ENCODE measurements at places on chromosomes 6 and 20.

GRCh38 chr20:63187338-63188158 is 28.4 kb downstream of the YTHDF1 start:
- no peak for DNase-seq

GRCh38 chr6:153563001-153563400 is 431.9 kb upstream of the RGS17 start:
- DNase-seq = no peak

- peak; percentile 36 for DNase-seq
Measured at GRCh38 chr6:135306740-135307420, 125.8 kb downstream of the MYB start.

DNA sequence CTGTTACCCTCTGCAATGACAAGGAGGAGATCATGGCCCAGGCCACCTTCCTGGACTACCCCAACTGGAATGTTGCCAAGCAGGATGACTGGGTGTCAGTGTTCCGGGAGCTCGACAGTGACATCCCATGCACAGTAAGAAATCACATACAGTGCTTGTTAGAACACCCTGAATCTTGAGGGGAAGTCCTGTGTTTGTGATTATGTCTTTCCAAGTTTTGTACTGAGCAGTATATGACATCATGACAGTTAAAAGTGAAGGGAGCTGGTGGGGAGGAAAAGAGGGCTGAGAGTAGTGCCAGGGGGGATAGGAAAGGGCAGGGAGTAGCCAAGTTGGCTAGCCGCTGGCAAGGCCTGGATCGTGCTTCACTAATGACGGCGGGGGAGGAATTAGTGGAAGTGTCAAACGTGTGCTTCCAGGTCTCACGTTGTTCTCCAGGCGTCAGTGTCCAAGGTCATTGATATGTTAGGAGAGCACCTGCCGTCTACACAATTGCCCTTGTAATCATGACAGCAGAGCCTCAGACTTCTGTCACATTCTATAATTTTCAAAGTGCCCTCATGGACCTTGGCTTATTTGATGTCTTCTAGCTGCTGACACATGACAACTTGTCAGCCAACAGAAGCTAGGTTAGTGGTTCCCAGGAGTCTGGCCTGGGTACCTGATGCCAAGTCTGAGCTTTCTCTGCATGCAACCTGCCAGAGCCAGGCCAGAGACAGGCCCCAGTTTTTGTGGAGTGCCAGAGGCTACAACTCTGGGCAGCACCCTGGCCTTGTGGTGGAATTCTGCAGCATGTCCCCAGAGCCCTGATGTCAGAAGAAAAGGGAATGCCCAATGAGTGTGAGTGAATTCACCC is 18.8 kb downstream of the CFAP61 start:
- no peak for DNase-seq

GRCh38 chr6:83879746-83880145 is 20.3 kb downstream of the CYB5R4 start:
- no peak for DNase-seq

DNA sequence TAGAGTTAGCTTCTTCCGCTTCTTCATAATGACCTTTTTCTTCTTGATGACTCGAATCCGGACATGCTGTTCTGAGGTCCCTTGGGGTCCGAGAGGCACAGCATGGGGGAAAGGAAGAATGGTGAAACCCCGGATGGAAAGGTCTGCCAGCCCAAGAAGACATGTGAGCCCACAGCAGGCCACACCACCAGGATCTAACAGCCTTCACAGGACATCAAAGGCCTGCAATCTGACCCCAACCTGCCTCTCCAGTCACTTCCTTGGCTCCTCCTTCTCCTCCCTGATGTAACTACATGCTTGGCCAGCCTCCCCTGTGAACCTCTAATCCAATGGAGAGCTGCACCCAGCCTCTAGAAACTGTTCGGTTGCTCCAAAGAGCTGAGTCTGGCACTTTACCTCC is 1.6 kb downstream of the CPXM1 start:
- DNase-seq = no peak

- DNase-seq = no peak
Measured at GRCh38 chr20:24079661-24080412, 91.3 kb upstream of the GGTLC1 start.

DNA sequence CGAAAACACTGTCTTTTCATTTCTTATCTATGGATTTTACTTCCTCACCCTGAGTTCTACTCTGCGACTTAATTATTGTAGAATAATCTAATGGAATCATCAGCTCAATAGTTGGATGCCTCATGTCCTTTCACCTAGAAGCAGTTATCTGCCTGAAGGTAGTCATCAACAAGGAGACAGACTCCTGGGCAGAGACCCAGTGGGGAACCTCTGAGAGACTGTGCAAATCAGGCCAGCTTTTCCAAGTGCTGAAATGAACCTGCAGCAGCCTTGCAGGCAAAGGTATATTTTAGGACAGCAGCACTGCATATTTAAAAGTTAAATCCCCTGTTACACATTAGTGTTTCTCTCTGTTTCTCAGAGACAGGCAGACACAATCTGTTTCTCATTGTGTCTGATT is 99.7 kb upstream of the STMND1 start:
- DNase-seq = no peak

GRCh38 chr6:166660157-166660688 is 33.2 kb upstream of the RPS6KA2 start:
- no peak for DNase-seq

- DNase-seq = no peak
Measured at GRCh38 chr6:3520281-3521230, 63.7 kb upstream of the SLC22A23 start.

- no peak for DNase-seq
Measured at GRCh38 chr6:127923135-127923534, 22.3 kb upstream of the THEMIS start.

GRCh38 chr6:21748343-21749056 is 154.9 kb downstream of the SOX4 start:
- DNase-seq = no peak

DNA sequence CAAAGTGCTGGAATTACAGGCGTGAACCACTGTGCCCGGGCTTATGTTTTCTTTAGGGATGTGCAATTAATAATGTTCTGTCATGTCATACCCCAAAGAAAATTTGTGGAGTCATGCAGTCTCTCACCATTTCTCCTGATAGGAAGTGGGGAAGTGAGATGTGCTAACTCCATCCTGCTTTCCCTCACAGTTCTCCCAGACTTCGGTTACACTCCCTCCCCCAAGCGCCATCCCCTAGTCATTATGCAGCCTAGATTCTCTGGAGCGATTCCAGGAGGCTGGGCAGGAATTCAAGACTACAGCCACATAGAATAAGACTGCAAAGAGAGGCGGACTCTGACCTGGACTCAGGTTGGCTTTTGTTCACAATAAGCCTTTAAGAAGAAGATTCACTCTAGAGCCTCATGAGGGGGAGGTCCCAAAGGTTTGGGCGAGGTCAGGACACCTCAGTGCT is 271.4 kb downstream of the ALDH8A1 start:
- DNase-seq = no peak

GRCh38 chr20:44516491-44516890 is 5.4 kb downstream of the SERINC3 start:
- no peak for DNase-seq

- DNase-seq = no peak
Measured at GRCh38 chr20:15613530-15613929, 959.7 kb downstream of the KIF16B start.

DNA sequence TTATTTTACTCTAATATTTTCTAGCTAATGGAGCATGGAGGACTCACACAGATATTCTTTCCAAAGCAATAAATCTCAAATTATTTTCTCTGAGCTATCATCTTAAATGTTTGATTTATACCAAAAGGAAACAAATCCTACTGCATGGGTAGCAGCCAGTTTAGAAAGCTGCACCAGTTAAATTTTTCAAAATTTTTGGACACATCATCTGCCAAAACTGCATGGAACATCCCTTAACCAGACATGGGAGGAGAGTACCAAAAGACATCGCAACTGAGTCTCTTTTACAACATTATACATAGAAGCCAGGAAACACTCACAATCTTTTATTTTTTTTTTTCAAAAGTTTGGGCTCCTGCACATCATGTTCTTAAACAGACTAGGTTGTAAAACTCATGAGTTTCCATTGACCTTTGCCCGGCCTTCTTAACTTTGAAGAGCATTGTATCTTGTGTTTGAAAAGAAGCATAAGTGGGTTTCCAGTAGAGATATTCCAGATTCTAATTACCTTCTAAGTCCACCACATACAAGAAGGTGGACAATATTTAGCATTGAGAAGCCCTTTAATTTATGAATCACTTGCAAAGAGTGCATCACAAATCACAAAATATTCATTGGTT is 87.7 kb upstream of the HMGCLL1 start:
- DNase-seq = no peak

- DNase-seq = no peak
Measured at GRCh38 chr20:25213566-25214425, 18.3 kb downstream of the ENTPD6 start.

- DNase-seq = no peak
Measured at GRCh38 chr20:23326774-23327173, 23.8 kb upstream of the NXT1 start.

- DNase-seq = no peak
Measured at GRCh38 chr6:133978896-133979240, 25.8 kb downstream of the TBPL1 start.

- DNase-seq = no peak
Measured at GRCh38 chr6:6810727-6811126, 222.2 kb downstream of the LY86 start.

DNA sequence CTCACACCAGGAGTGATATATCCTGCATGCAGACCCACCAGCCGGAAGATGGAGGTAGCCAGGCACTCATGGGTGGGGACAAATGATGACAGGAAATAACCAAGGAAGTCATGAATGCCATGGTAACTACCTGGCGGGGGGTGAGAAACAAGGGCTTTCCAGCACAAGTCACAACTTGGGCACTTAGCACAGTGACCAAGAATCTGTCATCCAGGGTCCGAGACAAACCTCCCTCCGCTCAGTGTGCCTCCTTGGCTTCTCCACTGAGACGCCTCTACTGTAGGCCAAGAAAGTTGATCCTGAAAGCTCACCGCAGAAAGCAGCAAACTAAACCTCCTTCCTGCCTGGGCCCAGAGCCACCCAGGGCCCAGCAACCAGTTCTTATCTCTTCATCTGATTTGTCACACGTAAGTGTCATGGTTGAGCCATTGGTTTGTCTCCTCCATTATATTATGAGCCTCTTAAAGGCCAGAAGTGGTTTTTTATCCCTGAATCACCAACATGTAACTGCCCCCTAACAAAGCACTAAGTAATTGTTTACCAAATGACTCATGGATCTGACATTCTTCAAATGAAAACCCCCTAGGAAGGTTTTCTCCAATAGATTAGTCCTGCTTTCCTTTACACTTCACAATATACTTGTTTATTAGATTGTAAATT is 84.3 kb upstream of the TAB2 start:
- no peak for DNase-seq

DNA sequence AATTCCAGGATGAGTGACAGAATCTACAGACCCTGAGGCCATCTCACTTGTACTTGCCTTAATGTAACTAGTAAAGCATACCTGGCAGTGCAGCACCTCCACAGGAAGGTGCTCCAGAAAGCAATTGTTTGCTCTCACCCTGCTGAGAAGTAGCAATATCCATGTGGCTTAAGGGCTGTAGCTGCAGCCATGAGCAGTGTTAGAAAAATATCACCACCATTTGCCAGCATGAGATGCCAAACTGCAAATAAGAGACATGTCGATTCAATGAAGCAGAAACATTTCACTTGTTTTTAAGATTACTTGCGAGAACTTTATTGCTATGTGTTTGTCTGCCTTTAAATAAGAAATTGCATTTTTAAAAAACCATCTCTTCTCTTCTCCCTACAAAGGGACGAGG is 151.5 kb downstream of the PRL start:
- no peak for DNase-seq

DNA sequence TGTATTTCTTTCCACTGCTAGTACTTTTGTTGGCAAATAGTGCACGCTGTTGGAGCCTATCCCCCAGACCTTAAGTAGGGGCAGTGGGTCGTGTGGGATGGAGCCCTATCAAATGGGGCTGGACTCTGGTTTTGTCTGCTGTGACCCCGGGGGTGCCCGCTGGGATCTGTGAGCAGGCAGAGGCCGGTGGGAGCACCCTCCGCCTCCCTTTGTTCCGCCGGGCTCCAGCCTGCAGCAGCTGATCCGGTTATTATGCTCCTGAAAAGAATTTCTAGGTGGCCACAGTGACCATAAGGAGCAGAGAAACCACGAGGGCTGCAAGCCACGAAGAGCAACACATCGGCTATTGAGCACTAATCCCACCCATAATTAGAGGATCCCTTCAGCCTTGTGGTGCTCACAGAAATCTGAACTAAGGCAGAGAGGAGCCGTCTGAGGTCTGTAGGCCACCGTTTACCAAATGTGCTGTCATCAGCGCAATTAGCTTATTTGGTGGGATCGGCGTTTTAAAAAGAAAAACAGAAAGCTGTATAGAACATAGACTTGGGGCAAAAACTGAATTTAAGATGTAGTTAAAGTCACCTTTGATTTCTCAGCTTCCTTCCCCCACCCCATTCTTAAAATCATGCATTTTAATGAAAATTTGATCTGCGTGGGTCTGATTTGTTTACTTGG is 598.3 kb upstream of the JAG1 start:
- no peak for DNase-seq

GRCh38 chr20:36975099-36975818 is 23.8 kb upstream of the SAMHD1 start:
- DNase-seq = no peak

Data from inflammatory macrophage treated with lipopolysaccharide for 1 hour (primary cell).